ENCODE measurements at places on chromosomes 7 and 10. TPM values are rescaled to one million over a fixed set of nuclear protein-coding genes. Genes with fewer than 3 reads are reported as not detected.

KCNH2 gene
- 29.3 TPM for polyA plus RNA-seq

CALHM2 gene
- 16.9 TPM for polyA plus RNA-seq

DNA sequence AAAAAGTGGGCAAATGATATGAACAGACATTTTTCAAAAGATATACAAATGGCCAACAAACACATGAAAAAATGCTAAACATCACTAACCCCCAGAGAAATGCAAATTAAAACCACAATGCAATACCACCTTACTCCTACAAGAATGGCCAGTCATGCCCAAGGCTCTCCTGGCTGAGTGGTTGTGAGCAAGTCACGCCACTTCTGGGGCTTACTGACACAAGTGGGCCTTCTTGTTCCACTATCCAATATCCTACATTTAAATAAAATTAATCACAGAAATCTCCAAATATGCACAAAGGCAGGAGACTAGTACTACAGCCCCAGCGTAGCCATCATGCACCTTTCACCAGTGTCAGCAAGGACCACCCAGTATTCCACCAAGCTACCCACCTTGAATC is 181.9 kb downstream of the TNS3 start:
- DNase-seq: no peak

CALD1 gene
- polyA plus RNA-seq: 93.4 TPM

DNA sequence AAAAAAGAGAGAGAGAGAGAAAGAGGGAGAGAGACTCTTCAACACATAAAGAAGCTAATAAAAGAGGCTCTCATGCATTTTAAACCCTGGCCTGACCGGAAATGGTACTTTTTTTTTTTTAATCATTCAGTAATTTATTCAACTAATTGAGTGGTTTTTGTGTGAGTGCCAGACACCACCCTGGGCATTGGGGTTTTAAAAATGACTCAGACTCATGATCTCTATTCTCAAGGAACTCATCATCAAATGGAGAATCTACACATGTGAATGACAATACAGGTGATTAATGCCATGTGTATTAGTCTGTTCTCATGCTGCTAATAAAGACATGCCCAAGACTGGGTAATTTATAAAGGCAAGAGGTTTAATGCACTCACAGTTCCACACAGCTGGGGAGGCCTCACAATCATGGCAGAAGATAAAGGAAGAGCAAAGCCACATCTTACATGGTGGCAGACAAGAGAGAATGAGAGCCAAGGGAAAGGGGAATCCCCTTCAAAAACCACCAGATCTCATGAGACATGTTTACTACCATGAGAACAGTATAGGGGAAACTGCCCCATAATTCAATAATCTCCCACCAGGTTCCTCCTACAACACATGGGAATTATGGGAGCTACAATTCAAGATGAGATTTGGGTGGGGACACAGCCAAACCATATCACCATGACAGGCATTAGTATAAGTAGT is 158.5 kb upstream of the AUTS2 start:
- no peak for DNase-seq

AP3M1 gene
- 36.6 TPM for polyA plus RNA-seq

BHLHA15 gene
- 0.37 TPM for polyA plus RNA-seq

SPDYE9 gene
- polyA plus RNA-seq: 1.9 TPM

ZC3HAV1L gene
- 16.2 TPM for polyA plus RNA-seq

MYH16 gene
- 0.08 TPM for polyA plus RNA-seq

GRCh38 chr10:97074256-97075145 is 111.3 kb downstream of the SLIT1 start:
- DNase-seq: no peak

DNA sequence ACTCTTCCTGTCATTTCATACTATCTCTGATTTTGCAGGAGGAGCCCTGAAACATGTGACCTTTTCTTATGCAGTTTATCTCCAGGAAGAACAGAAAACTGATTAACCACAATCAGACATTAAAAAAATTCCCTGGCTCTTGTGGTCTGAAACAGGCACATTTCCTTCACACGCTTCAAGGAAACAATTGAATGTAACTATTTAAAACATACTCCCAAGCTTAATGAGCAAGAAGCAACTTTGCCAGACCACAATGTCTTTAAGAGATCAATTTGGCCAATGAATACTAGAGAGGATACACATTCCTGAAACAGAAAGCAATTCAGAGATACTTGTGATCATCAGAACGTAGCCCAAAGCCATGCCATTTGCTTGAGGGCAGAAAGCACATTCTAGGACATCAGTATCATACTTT is 65.8 kb downstream of the PIP4K2A start:
- DNase-seq: no peak

Data from hindlimb muscle (tissue), 1 donor.